ENCODE measurements at places on chromosomes 4 and X.

DNA sequence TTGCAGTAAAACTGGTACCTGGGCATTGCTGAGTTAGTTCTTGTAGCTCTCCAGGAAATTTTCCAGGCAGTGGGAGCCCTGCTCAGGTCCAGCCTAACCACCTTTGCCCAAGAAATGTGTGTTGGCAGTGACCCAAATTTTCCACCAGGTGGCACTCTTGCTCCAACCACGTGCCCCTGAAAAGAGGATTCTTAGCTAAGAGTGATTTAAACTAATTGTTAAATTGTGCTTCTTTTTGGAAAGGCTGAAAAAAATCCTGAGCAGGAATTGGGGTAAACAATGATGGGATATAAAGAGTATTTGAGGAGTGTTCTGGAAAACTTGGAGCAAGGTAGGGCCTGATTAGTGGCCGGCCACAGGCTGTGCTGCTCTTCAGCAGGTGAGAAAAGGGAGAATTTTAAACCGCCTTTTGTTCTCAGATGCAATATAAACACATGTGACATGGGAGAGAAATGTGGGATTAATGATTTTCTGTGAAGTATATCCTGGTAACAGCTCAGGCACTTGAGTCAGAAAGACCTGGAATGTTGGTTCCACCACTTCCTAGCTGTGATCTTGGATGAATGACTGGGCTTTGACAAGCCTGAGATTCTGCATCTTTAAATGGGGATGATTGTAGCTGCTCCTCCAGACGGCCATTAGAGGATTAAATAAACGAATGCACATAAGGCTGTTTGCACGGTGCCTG, 219.6 kb downstream of the PTTG2 start:
- DNase-seq, result peak; percentile 57

- no peak for DNase-seq
These were observed 56.4 kb upstream of the SPANXN1 start for GRCh38 chrX:145190801-145191389.

- no peak for DNase-seq
These were observed 184.1 kb upstream of the NDP start for GRCh38 chrX:44157283-44157682.

GRCh38 chrX:39322496-39322895, 521.2 kb downstream of the MID1IP1 start:
- no peak for DNase-seq

DNA sequence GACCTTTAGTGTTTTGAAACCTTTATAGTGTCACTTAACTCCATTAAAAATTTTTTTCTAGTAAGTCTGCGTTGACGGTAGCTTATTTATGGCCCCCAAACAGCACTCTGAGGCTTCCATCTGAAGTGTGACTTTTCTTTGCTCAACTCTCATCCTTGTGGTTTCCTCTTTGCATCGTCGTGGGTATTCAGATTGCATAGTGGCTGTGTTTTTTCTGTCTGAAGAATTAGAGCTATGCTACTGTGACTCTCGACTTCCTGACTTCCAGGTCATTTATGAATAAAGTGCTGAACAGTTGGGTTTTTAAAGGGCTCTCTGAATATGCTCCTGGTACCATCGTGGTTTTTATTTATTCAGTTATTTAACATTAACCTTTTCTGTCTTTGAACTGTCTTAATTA, 44.9 kb downstream of the JADE1 start:
- no peak for DNase-seq

DNA sequence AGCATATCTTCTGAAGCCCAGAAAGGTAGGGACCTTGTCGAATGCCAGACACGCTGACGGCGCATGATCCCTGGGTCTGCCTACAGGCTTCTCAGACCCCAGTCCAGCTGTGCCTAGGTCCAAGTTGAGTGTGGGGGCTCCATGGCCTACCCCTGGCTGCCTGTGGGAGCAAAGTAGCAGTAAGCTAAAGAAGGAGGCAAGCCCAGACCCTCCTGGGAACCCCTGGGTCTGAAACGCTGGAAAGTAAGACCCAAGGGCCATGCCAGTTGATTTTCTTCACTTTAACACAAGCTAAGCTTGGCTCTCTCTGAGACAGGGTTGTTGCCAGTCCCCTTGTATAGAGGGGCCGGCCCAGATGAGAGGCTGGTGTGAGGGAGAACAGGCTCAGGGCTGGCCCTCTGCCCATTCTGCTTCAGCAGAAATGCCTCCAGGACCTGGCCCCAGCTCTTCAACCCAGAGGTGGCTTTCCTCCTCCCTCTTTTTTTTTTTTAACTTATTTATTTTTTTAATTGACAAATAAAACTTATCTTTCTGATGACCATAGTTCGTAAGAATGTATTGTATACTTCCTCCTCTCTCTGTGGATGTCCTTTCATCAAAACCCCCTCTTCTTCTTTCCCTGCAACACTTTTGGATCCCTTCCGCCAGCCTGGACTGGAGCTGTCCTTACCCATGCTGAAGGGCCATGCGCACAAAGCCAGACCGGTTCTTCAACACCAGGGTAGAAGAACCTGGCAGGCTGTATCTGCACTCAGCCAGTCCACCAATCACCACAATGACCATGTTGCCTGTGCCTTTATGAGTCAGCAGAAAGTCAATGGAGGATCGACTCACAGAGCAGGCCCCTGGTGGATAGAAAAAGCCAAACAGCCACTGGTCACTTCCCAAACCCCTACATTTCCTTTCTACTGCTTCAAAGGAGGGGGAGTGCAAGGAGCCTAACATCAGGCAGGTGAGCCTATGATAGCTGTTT, 7.1 kb downstream of the AWAT2 start:
- no peak for DNase-seq

DNA sequence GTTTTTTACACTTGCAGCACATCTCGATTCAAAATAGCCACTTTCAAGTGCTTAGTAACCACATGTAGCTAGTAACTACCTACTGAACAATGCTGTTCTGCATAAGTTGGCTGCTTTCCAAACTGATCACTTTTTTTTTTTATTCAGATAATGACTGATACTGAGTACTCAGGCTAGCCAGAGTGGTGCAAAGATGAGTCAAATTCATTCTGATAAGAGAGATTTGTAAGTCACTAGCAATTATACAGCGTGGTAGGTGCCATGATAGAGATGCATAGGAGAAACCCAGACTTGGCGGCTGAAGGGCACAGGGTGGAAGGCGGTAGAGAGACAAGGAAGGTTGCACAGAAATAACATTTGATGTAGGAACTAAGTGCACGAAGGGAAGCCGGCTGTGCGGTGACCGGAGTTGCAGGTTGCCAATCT, 357 bp upstream of the IGBP1 start:
- DNase-seq, result no peak

- no peak for DNase-seq
These were observed 8.0 kb upstream of the ARSJ start for GRCh38 chr4:113987382-113987941.

- DNase-seq, result no peak
These were observed 17.4 kb downstream of the DCX start for GRCh38 chrX:111394569-111394968.

DNA sequence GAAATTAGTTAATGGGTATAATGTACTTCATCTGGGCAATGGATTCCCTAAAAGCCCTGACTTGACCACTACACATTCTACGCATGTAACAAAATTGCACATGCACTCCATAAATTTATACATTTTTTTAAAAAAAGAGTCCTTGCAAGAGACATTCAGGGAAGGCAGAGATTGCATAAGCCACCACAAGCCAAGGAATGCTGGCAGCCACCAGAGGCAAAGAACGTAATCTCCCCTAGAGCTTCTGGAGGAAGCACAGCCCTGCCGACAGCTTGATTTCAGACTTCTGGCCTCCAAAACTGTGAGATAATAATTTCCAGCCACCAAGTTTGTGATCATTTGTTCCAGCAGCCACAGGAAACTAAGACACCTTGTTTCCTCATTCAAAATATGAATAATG, 185.6 kb upstream of the GALNT7 start:
- no peak for DNase-seq

- DNase-seq, result no peak
These were observed 160.3 kb upstream of the MAB21L2 start for GRCh38 chr4:150421612-150422011.

DNA sequence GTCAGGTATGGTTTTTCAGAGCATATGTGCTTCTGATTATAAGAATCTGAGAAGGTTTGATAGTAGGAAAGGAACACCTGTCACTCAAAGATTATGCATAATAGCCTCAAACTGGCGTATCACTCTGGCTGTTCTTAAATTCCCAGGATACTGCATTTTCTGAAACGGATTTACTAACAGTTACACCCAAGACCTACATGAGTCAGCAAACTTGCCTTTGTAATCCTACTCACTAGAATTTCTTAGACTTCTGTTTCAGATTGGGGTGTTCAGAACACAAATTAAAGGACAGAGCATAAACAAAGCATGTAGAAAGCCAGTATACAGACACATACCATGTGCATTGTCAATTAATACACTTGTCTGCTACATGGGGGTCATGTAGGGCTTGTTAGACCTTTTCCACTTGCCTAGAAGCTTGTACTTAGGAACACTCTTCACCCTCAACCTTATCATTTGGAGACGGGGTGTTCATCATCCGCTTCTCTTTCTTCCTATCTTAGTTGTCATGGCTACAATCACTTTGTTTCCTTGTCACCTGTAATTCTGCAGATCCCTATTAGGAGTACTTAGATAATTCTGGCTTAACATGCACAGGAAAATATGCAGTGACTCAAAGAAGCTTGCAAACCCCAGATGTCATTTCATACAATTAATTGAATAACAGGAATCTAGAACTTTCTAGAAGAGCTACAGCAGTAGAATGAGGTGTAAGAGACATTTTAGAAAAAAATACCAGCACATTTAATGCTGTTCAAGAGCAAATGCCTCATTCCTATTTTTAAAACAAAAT, 593.0 kb upstream of the TENM3 start:
- no peak for DNase-seq

GRCh38 chr4:153955327-153955726, 166.4 kb upstream of the SFRP2 start:
- no peak for DNase-seq

DNA sequence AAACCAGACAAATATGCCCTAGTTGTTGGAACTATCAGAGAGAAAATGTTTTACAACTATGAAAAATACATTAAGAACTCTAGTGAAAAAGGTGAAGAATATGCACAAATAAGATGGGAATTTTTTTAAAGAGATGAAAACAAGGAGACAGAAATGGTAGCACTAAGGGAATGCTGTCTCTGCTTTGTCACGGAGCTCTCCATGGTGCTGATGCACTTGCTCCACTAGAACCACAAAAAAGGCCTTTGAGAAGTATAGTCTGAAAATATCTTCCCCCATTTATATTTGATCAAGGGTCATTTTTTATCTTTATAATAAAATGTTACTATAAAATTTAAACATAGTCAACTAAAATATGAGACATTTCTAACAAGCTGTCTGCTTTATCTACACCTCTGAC, 1655.5 kb upstream of the AGA start:
- no peak for DNase-seq

- DNase-seq, result no peak
These were observed 75.3 kb upstream of the MXD4 start for GRCh38 chr4:2337131-2337723.

- no peak for DNase-seq
These were observed 595 bp downstream of the MBNL3 start for GRCh38 chrX:132488180-132488705.

DNA sequence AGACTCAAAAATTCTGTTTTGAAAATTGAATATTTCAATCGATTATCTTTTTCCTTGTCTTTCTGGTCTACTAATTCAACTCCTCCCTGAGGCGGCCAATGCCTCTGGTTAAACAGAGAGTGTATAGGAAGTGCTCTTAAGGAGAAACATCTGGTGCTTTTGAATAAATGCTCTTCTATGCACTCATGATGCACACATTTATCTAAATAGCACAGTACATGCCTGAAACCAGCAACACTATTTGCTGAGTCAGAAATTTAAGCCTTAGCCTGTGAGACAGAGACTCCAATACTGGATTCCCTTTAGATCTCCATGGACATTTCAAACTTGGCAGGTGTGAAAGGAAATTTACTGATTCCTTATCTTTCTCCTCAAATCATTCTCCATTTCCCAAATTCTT, 118.6 kb downstream of the SLIT2 start:
- DNase-seq, result no peak

All from activated CD8-positive, alpha-beta memory T cell treated with anti-CD3 and anti-CD28 coated beads for 1 hour (primary cell).